ENCODE measurements at places on chromosomes 2 and 18.

GRCh38 chr2:198144660-198145059 is 340.3 kb downstream of the PLCL1 start:
- no peaks in the 10 kb centered on the region for H3K27me3 ChIP-seq
- H3K4me1 ChIP-seq = no peaks in the 10 kb centered on the region
- no peaks in the 10 kb centered on the region for H3K36me3 ChIP-seq
- no peak for DNase-seq
- no peak overlapping the region for H3K4me3 ChIP-seq
- no peak overlapping the region for H3K27ac ChIP-seq

DNA sequence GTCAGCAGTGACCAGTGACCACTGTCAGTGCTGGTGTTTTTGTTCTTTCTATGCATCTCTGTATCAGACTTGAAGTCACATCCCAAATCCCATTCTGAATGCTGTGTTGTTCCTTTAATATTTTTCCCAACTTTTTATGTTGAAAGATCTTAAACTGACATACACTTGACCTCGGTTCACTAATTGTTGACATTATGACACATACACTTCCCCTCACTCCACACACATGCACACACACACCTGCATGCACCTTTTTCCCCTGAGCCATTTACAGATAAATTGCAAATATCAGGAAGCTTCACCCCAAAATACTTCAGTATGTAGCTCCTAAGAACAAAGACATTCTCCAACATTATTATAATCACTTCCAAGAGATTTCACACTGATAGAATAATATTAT is 62.4 kb downstream of the CFAP221 start:
- H3K4me1 ChIP-seq = peaks cover 2% of the 10 kb centered on the region
- no peaks in the 10 kb centered on the region for H3K27me3 ChIP-seq
- H3K36me3 ChIP-seq = no peaks in the 10 kb centered on the region
- no peak overlapping the region for H3K27ac ChIP-seq

GRCh38 chr2:136164280-136164776 is 46.4 kb upstream of the CXCR4 start:
- peak; percentile 42 for DNase-seq
- no peak overlapping the region for H3K4me3 ChIP-seq
- H3K27ac ChIP-seq = peak overlapping the region; percentile 72
- no peaks in the 10 kb centered on the region for H3K4me1 ChIP-seq
- peaks cover 3% of the 10 kb centered on the region for H3K27me3 ChIP-seq

GRCh38 chr2:144914622-144915318 is 394.9 kb upstream of the ZEB2 start:
- H3K4me3 ChIP-seq = no peak overlapping the region
- no peaks in the 10 kb centered on the region for H3K4me1 ChIP-seq
- H3K36me3 ChIP-seq = no peaks in the 10 kb centered on the region
- H3K27ac ChIP-seq = no peak overlapping the region
- DNase-seq = no peak
